ENCODE measurements at places on chromosomes 4 and X.

DNA sequence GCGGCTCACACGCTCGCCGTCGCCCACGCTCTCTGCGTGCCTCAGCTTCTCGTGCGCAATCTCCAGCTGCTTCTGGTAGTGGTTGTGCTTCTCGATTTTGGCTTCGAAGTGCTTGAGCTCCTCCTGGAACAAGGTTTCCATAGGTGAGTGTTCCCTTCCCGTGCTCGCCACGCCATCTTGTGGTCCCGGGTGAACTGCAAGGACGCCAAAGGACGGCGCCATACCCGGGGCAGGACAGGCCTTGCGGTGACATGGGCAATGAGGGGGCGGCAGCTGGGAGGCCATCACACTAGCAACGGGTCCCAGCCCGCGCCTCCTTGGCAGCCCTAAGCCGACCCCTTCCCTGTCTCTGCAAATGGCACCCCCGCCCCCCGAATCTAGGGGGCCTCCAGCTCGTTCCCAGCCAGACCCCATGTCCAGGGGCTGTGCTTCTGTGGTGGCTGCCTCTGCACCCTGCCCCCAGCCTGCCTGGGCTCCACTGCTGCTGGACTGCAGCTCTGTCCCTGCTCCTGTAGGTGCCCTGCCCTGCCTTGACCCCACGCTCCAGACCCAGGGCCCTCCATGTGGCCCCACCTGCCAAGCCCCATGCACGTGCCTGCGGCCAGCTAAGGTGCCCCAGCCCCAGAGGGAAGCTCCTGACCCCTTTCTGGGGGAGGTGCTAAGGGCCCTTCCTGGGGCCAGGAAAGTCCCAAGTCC is 17.3 kb downstream of the LRPAP1 start:
- no peak for DNase-seq

- no peak for DNase-seq
These were observed 219.6 kb downstream of the CAMK2D start for GRCh38 chr4:113541933-113542332.

GRCh38 chr4:13856387-13856786 is 228.9 kb upstream of the BOD1L1 start:
- no peak for DNase-seq

GRCh38 chr4:70715097-70715496 is 6.7 kb upstream of the RUFY3 start:
- DNase-seq = no peak

DNA sequence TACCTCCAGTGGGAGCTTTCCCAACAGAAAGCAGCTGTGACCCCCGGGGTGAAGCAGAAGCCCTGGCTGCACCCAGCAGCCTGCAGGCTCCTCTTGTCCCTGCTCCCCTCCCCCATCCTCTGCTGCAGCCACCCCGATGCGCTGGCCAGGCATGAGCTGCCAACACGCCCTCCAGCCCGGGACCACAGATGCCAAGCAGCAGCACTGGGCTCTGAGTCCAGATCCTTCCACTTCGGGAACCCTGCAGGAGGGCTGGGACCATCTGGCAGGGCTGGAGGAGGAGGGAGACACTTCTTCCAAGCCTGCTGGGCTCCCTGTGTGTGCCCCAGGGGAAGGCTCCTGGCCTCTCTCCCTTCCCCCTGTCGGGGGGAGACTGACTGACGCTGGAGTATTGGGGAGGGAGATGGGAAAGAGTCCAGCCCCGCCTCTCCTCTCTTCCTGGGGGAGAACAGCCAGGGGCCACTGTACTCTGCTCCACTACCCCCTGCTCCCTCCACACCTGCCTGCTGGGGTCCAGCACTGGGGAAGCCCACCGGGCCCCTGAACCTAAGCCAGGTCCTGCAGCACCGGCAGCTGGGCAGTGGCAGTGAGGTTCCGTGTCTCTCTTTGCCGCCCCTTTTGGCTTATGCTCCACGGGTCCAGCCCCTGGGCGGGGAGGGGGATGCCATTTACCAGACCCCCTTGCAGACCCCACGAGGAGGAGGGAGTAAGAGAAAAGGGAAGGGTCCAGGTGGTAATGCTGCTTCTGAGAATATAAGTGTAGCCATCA is 55.7 kb downstream of the PPP2R2C start:
- DNase-seq = no peak

DNA sequence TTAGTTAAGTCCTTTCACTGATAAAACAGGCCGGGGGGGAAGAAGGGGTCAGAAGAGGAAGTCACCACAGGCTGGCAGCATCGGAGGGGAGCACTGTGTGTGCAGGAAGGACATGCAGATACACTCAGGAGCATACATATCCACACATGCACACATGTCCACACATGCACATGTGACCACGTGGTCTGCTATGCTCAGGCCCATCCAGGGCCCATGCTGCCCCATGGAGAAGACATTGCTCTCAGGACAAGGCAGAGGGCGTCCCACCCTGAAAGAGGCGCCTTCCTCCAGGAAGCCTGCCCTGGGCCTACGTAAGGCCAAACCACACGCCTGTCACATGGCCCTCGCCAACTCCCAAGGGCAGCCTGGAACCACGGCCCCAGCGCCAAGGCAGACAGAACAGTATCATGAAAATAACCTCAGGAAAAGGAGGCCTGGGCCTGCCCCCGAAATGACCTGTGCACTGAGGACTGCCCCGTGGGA is 15.8 kb downstream of the WDR1 start:
- DNase-seq = no peak

DNA sequence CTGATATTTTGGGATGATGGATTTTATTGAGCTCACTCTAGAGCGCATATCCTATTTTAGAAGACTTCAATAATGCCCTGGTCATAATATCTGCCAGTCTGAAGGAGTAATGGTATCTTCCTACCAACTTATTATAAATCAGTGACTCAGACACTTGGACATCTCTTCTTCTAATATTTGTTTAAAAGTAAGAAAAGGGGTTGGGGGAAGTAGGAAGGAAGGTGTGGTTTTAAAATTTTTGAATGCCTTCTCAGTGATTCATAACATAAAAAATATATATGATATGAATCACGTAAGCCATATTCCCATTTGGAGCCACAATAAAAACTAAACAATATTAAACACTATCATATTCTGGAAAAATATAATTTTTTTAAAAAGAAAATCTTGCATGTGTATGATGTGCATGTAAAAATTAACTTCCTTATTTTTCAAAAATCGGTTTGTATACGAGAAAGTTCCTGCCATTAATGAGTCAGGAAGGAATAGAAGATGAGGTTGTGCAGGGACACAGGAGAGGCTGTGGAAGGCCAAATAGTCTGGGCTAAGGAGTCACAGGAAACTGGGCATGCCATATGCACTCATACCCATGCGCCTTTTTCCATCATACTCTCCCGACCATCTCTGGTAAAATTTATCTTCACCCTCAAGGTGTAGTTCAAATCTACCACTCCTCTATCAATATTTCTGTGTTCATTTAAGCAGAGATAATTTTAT is 286.5 kb downstream of the EPHA5 start:
- DNase-seq = no peak

DNA sequence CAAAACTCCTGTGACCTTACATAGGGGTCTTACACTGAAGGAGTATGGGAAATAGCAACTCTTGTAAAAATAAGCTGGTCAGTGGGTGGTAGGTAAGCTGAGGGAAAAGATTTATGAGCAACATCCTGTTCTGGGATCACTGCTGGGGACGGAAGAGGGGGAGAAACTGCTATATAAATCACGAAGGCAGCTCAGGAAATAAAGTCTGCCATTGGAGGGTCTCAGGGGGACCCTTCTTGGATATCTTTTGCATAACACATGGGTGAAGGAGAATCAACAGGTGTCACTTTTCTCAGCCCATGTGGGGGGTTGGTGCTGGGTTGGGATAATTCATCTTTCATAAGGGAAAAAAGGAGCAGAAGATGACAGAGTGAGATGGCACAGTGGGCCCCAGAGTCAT is 33.7 kb downstream of the AFF1 start:
- DNase-seq = no peak

GRCh38 chrX:103535206-103535605 is 15.9 kb upstream of the RAB40A start:
- no peak for DNase-seq

DNA sequence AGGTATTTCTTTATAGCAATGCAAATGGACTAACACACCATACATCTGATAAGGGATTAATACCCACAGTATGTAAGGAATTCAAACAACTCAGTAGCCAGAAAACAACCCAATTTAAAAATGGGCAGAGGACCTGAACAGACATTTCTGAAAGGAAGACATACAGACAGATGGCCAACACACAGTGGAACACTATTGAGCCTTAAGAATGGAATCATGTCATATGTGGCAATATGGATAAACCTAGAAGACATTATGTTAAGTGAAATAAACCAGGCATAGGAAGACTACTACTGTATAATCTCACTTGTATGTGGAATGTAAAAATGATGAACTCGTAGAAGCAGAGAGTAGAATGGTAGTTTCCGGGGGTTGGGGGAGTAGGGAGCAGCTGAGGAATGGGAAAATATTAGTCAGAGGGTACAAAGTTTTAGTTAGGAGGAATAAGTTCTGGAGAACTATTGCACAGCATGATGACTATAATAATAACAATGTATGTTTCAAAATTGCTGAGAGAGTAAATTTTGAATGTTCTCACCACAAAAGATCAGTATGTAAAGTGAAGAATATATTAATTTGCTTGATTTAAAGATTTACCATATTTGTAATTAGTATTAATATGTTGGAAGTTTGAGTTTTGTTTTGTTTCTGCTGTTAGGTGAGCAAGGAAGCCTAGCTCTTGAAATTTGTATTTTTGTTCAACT is 25.2 kb downstream of the WDR44 start:
- DNase-seq = no peak

GRCh38 chrX:42606591-42606990 is 171.4 kb downstream of the PPP1R2C start:
- no peak for DNase-seq

GRCh38 chr4:100189820-100190642 is at the start of gene DDIT4L:
Gene DDIT4L, minus strand, starts transcription at chr4:100190468. Its CDS starts 485 bp downstream, at chr4:100189983.
- no peak for DNase-seq

DNA sequence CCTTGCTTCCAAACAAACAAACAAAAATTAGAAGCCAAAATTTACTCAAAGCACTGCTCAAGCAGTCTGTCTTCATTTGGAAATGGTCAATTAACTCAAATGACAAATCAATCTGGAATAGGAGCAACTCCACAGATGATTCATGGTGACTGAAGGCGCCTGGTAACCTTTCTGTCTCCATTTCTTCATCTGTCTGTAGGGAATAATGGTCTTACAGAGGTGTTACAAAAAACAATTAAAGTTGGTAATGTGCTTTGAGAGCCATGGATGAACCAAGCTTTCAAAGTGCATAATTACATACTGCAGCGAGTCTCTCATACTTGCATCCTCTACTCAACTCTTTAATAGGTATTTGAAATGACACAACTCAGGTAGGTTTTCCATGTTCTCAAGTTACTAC is 38.3 kb upstream of the STAG2 start:
- no peak for DNase-seq

DNA sequence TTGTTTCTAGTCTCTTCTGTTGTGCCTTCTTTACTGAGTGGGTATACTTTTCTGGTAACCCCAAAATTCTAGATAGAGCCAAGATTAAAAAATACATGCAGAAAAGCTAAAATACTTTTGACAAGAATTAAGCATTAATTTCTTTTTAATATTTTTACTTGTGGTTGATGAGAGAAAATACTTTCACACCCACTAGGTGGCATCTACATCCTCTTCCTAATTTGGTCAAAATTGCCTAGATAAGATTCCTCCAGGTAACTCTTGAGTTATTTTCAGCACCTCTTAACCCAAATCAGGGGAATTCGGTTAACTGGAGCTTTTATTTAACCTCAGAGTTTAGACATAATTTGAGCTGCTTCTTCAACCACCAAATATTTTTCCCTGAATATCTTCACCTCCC is 28.4 kb upstream of the COX7B2 start:
- no peak for DNase-seq

DNA sequence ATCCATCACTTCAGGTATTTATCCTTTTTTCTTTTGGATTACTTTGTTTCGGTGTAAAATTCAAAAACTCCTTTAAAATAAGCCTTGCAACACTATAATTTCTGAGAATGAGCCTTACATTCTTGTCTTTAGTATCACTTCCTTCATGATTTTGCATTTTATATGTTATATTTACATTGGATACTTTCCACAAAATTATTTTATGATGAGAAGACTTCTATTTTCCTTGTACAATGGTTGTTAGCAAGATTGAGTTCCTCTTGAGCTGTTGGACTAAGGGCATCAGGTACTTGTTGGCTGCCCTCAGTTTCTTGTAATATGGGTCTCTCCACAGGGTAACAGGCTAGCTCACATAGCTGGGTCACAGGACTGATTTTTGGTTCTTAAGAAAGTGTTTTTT is 22.7 kb upstream of the HPGDS start:
- DNase-seq = no peak

GRCh38 chr4:164606478-164606877 is 147.5 kb upstream of the SMIM31 start:
- DNase-seq = no peak

Data from stimulated activated CD8-positive, alpha-beta memory T cell treated with anti-CD3 and anti-CD28 coated beads, Interleukin-7, amount 100 ng/mL, for 4 hours (primary cell).